MV-4-11 (cell line): ENCODE measurements at places on chromosomes 1 and 21.

GRCh38 chr1:239778208-239778813, 313.4 kb upstream of the FMN2 start:
- no peak for DNase-seq

DNA sequence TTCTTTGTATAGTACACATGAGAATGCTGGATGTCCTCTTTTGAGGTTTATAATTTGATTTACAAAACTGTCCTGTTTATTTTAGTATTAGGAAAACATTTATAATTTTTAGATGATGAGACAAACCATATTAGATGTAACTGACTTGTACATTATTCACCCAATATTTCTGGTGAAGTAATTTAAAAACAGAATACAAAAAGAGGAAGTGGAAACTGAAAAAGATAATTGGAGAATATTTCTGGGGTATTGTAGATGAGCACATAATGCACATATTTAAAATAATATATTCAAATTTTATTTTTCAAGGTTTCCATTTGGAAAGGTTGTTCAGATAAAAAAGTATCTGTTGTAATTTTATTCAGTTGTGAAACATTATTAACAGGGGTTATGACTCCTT, 40.7 kb downstream of the XPR1 start:
- peak; percentile 52 for DNase-seq

GRCh38 chr21:43364851-43365424, 62.0 kb downstream of the SIK1 start:
- DNase-seq, result no peak

GRCh38 chr1:12610305-12610935, 7.6 kb downstream of the DHRS3 start:
- DNase-seq, result no peak

GRCh38 chr1:212457740-212458338, 25.1 kb downstream of the NENF start:
- DNase-seq, result peak; percentile 66

DNA sequence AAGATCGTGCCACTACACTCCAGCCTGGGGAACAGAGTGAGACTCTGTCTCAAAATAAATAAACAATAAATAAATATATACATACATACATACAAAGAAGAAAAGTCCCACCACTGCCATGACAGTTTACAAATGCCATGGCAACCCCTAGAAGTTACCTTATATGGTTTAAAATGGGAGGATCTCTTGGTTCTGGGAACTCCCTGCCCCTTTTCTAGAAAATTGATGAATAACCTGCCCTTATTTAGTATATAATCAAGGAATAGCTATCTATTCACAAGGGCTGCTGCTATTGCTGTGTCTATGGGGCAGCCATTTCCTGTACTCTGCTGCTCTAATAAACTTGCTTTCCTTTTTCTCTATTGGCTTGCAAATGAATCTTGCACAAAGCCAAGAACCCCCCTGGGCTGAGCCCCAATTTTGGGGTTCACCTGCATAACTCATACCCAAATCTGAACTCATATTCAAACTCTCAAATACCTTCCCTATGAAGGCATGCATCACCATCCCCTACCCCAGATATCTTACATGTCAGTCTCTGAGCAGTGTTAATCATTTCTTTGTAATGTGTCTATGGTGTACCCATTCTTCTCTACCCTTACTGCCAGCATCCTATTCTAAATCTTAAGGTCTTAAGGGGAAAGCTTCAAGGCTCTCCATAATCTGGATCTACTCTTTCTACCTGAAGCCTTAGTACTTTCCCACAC, 9.0 kb downstream of the GON4L start:
- DNase-seq, result no peak

DNA sequence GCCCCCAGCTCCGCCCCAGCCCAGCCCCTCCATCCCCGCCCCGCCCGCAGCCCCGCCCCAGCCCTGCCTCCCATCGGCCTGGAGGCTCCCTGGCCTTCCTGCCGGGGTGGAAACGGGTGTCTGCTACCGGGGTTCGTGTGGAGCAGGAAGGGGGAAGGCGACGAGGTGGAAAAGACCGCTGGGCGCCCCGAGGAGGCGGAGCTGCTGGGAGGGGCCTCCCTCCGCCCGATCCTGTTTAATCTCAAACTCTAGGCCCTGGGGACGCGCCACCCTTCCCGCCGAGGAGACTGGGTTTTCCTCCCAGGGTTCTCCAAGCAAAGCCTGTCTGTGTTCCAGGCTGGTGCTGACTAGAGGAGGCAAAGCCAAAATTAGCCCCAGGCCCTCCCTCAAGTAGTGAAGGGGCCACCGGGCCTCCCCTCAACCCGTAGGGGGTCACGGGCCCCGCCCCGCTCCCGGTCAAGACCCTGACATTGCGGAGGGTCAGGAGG, 16.2 kb upstream of the TTLL10 start:
- peak; percentile 80 for DNase-seq

- DNase-seq, result peak; percentile 65
Measured at GRCh38 chr1:44261962-44262361, 48.7 kb downstream of the DMAP1 start.
